Activated CD8-positive, alpha-beta memory T cell treated with anti-CD3 and anti-CD28 coated beads for 24 hours (primary cell): ENCODE measurements at places on chromosomes 12 and 14.
A peak's percentile ranks its signal among the peaks of the same experiment; 100 is the strongest.

DNA sequence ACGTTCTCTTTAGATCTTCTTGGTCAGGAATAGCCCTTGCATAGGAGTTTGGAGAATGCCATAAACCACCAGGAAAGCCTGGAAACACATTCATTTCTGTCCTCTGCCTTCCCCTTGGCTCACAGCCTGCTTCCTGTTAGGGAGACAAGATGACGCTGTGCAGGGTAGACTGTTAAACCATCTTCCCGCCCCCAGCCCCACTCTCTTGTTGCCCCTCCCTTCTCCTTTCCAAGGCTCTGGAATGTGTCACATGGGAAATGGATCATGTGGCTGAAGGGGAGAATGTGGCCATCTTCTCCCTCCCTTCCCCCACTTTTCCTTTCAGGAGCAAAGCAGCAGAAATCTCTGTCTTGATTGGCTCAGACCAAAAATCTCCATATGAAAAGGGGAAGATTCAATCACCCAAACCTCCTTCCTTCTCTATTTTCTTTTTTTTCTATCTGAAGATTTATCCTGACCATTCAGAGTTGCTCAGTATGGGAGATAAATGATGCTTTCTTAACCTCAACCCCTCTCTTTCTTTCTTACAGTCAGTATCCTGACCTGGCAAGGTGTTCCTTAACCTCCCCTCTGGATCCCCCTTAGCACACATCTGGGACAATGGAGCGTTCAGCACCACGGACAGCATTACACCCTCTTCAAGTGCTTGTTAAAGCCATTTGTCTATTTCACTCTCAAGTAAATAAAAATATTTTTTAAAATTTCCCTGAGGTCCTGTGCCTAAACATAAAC, 11.4 kb downstream of the GPR19 start:
- no peak for DNase-seq

- no peak for DNase-seq
These were observed 235.9 kb downstream of the CPNE8 start for GRCh38 chr12:38669530-38669929.

GRCh38 chr14:75769047-75769685, 108.1 kb downstream of the TTLL5 start:
- DNase-seq: no peak

DNA sequence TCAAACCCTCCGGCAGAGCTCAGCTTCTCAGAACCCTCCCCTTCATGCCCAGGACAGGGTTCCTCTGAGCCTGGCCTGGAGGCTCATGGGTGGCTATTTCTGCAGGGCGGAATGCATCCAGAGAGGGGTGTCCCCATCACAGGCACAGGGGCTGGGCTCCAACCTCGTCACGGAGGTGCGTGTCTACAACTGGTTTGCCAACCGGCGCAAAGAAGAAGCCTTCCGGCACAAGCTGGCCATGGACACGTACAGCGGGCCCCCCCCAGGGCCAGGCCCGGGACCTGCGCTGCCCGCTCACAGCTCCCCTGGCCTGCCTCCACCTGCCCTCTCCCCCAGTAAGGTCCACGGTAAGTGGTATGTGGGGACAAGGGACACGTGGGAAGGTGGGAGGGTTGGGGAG, 15.7 kb downstream of the HNF1A start:
- DNase-seq: no peak

- DNase-seq: no peak
These were observed 28.8 kb upstream of the BCAT1 start for GRCh38 chr12:24977711-24978110.

DNA sequence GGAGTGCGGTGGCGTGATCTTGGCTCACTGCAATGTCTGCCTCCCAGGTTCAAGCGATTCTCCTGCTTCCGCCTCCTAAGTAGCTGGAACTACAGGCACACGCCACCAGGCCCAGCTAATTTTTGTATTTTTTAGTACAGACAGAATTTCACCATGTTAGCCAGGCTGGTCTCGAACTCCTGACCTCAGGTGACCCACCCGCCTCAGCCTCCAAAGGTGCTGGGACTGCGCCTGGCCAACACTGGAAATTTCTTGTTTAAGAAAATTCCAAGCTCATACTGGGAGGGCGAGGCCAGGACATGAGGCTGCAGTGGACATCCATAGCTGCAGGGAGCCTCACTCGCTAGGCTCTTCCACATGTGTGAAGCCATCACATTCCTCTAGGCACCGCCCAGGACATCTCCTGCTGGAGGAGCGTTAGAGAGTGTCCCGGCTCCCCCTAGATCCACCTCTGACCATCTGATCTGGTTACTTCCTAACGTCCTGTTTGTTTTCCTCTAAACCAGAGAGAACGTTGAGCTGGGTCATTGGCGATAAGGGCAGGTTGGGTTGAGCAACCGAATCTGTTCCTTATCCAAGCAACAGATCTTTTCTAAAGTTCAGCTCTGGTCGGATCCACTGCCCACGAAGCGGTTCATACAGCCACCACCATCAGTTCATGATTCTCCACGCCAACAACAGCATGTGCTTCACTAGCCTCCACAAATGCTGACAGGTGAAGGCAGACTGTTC, 108.2 kb upstream of the MED13L start:
- DNase-seq: no peak

- DNase-seq: peak; percentile 94
These were observed 19.0 kb upstream of the RNASE12 start for GRCh38 chr14:20610002-20610765.

- no peak for DNase-seq
These were observed 45.9 kb upstream of the CAND1 start for GRCh38 chr12:67223225-67223624.

GRCh38 chr14:38710196-38710595, 392.8 kb downstream of the SEC23A start:
- no peak for DNase-seq

DNA sequence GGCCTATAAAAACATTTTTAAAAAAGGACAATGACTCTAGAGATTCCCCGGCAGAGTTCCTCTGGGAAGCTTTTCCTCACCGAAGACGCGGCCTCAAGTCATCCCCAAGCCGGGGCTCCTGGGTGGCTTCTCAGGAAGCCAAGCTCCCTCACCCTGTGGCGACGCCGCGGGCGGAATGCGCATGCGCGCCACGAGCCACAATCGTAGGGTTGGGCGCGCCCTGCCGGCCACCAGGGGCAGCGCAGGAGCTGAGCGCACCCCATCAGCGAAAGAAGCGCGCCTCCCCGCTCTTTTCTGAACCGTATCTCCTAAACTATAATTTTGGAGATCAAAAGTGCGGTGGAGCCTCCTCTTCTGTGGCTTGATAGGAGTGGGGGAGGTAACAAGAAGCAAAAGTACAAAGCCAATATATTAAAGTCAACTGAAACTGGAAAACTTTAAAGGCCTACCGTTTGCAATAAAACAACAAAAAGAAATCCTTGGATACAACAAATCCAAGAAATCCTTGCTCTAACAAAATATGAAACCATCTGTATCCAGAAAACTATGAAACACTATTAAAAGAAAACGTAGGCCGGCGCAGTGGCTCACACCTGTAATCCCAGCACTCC, 17.4 kb upstream of the CHFR start:
- DNase-seq: peak; percentile 97

DNA sequence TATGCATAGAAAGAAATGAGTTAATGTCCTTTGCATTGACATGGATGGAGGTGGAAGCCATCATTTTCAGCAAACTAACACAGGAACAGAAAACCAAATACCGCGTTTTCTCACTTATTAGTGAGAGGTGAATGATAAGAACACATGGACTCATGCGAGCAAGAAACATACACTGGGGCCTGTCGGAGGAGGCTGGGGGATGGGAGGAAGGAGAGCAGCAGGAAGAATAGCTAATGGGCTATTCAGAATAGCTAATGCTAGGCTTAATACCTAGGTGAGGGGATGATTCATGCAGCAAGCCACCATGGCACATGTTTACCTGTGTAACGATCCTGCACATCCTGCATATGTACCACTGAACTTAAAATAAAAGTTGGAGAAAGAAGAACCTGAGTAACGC, 29.1 kb upstream of the SYT1 start:
- no peak for DNase-seq

DNA sequence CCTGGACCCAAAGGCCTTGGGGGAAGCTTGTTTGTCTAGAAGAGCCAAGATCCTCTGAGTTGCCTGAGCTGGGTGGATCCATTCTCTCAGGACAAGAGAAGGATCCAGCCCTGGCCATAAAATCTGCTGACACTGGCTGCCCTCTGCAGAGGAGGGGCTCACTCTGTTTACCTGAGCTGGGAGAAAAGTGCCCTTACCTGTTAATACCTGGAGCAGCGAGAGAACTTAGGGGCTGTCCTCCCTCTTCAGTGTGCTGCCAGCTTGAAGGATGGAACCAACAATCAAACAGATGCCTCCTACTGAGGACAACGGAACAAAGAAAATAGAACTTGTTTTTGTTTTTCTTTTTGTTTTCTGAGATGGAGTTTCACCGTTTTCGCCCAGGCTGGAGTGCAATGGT, 7.3 kb upstream of the KRT7 start:
- no peak for DNase-seq

GRCh38 chr14:79916892-79917291, 294.4 kb downstream of the DIO2 start:
- DNase-seq: no peak

DNA sequence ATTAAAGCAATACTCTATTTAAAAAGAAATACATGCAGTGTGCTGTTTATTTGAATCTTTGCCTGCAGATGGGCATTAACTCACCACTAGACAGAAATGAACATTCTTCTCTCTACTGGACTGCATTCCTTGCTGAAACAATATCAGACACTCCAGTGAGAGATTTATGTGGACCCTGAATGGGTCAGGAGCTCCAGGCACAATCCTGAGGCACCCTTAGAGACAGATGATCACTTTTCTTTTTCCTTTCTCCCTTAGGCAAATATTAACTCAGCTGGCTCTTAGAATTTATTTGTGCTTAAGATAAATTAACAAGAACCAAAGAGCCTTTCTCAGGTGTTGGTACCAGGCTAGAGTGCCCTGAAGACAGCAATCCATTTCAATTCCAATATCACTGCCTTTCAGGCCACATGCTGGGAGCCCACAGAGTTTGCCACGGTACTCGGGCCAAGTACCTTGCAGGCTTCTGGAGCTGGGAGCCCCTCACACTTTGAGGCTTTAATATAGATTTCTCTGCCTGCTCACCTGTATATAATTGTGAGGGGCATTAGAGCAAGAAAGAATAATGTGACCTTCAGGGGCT, 173.0 kb downstream of the EMP1 start:
- DNase-seq: no peak

- no peak for DNase-seq
These were observed at the start of gene ASCL4 for GRCh38 chr12:107774349-107775029. TSS of gene ASCL4 (plus strand) at chr12:107774704. CDS start at chr12:107775219, 515 bp downstream.

DNA sequence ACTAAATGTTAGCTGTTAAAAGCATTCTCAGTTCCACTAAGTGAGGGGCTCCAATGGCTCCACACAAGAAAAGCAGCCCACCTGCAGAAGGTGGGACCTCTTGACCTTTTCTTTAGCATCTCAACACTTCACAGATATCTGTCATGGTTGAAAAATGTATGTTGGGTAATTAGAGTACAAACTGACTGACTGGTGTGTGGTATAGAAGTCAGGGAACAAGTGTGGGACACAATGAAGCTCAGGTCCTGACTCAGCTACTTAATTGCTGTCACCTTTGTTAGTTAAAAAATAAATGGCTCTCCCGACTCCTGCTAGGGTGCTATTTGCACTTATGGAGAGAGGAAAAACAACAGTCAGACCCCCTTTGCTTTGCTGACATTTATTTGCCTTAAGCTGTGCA, 299.0 kb downstream of the TTC6 start:
- no peak for DNase-seq

GRCh38 chr14:47826809-47827208, 151.4 kb upstream of the MDGA2 start:
- no peak for DNase-seq

GRCh38 chr14:24576771-24577170, 721 bp upstream of the CTSG start:
- no peak for DNase-seq

- DNase-seq: no peak
These were observed 4.7 kb upstream of the CDH24 start for GRCh38 chr14:23062002-23062401.

DNA sequence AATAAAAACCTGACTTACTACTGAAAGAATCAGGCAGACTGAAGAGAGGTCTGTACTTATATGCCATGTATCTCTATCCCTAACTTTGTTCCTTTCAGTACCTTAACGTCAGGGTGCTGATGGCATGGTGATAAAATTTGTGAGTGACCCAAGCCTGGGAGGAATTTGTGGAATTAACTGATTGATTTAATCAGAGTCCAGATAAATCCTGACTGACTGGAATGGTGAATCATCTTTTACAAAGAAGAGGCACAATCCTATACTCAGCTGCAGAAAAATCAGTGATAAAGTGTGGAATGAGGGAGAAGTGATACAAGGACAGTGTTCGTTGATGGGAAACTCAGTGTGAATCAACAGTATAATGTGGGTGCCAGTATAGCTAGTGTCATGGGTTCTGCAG, 3.7 kb downstream of the TDG start:
- DNase-seq: no peak

GRCh38 chr14:37590428-37591139, 4.5 kb downstream of the FOXA1 start:
- no peak for DNase-seq

DNA sequence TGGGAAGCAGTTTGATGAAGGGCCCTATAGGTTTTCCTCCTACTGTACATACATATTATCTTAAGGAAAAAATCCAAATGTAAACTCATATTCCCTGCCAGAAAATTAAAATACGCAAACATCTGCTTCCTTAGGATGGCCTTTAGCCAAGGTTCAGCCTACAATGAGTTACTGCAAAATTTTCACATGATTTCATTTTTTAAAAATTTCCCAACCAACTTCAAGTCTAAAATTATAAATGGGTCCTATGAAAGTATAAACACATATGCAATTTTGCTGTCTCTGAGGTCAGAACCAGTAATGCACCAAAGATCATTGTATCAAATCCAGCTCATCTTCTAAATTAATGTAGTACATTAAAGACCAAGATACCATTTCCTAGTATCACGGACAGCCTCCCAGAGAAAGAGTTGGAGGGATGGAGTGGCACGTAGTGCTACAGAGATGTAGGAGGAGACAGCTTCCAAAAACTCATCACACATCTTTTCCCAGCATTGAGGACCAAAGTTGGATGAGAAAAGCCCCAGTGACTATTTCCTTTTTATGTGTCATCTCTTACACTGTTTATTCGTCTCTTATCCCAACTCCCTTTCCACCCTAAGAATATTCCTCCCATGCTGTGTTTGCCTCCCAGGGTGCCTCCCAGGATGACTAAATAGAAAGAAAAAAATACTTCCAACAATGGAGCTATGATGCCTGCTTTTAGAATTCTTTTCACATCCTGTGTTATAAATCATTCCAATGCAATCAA, 92.3 kb upstream of the SLCO1C1 start:
- DNase-seq: no peak

- no peak for DNase-seq
These were observed 69.8 kb downstream of the EML1 start for GRCh38 chr14:99863059-99863458.

- no peak for DNase-seq
These were observed 45.4 kb downstream of the DCAF5 start for GRCh38 chr14:69107407-69108003.

- DNase-seq: no peak
These were observed 208.0 kb upstream of the DIO2 start for GRCh38 chr14:80419345-80419744.

- no peak for DNase-seq
These were observed 7.0 kb downstream of the CCDC63 start for GRCh38 chr12:110853836-110854235.

GRCh38 chr12:124898200-124898922, 16.1 kb downstream of the UBC start:
- DNase-seq: peak; percentile 80

GRCh38 chr14:89004166-89004565, 179.7 kb downstream of the TTC8 start:
- DNase-seq: no peak
